ENCODE measurements at places on chromosomes 1 and 21. TPM values are rescaled to one million over a fixed set of nuclear protein-coding genes. Genes with fewer than 3 reads are reported as not detected.

Gene LHX8
- 0.30 TPM for polyA plus RNA-seq

Gene S100A14
- polyA plus RNA-seq = not detected

Gene DNAI4
- 1.9 TPM for polyA plus RNA-seq

Gene PRRX1
- polyA plus RNA-seq = 356 TPM

Gene CHIT1
- polyA plus RNA-seq = not detected

Gene RPE65
- 0.02 TPM for polyA plus RNA-seq

Gene COL6A1
- polyA plus RNA-seq = 107 TPM

Gene DCDC2B
- polyA plus RNA-seq = not detected

Gene AMY1C
- not detected for polyA plus RNA-seq

Gene DEPDC1
- 3.8 TPM for polyA plus RNA-seq

Gene FMO1
- not detected for polyA plus RNA-seq

Gene FCMR
- 0.05 TPM for polyA plus RNA-seq

Gene TNFRSF14
- 0.19 TPM for polyA plus RNA-seq

Gene ABCG1
- 0.11 TPM for polyA plus RNA-seq

Measured in SK-N-SH (cell line).